ENCODE measurements at places on chromosomes 1 and 21.
A peak's percentile ranks its signal among the peaks of the same experiment; 100 is the strongest.

DNA sequence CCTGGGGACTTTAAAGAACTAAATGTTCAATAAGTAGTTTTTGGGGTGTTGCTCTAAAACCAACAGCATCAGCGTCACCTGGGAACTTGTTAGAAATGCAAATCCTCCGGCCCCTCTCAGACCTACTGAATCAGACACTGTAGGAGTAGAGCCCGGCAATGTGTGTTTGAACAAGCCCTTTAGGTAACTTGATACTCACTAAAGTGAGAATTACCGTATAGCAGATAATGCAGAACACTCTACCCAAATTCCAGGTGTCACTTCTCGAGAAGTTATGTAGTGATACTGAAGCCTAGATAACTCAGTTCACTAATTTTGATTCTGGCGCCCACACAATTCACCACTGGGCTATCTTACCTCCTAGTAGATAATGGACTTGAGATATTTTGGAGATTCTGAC lies 3.7 kb upstream of the DPT start:
- DNase-seq: no peak

DNA sequence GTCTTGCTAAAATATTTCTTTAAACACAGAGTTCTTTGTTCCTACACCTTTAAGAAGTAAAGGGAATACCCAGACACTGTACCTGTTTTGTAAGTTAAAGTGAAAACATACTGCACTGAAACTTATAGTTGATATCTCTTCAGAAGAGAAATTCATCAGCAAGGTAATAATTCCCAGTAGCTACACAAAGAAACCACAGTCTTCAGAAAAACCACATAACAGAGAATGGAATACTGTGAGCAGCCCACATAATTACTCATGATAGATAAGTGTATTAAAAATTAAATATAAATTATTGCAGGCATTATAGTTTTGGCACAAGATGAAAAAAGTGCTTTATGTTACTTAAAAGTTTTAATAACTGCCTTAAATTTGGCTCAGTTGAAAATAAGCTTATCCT lies 276.6 kb downstream of the SETD4 start:
- no peak for DNase-seq

- DNase-seq: no peak
These were observed 11.4 kb downstream of the RNF220 start for GRCh38 chr1:44416408-44416807.

DNA sequence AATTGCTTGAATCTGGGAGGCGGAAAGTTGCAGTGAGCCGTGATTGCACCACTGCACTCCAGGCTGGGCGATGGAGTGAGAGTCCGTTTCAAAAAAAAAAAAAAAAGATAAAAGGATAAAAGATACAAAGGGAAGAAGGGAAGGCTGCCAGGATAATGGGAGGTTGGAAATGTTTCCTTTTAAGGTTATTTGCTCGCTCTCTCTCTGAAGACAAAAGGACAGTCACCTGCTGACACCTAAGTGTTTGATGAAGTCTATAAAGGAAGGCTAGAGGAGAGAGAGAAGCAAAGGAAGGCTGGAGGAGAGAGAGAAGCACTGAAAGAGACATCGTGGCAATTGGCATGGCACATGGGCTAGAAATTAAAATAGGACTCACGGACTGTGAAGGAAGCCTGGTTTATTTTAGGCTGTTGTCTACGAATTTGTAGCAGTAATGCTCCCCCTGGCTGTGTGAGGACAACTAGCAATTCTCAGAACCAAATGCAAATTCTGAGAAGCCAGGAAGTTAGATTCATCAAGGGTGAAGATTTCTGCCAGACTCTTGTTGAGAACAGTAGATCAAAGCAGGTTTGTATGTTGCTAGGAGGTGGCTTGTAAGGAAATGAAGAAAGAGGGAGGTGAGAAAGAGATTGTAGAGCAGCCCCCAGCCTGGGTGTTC lies 154.2 kb downstream of the ZP4 start:
- no peak for DNase-seq

DNA sequence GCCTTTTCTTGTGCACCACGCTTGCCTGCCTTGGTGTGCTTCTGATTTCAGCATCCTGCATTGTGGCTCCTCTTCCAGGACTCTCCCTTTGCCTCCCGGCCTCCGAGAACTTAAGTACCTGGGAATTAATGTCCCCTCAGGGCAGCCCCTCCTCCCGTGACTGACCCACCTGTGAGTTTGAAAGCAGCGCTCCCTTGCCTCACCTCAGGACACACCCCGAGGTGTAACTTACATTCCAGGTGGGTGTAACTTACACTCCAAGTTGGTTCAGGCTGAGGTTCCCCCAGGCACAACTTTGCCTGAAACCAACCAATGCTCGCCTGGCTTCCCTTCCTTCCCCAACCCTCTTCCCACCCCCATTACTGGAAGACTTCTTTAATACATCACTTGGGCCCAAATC lies 161.4 kb downstream of the KAZN start:
- DNase-seq: no peak

GRCh38 chr1:145824499-145824842 lies 471 bp downstream of the POLR3C start:
- no peak for DNase-seq

DNA sequence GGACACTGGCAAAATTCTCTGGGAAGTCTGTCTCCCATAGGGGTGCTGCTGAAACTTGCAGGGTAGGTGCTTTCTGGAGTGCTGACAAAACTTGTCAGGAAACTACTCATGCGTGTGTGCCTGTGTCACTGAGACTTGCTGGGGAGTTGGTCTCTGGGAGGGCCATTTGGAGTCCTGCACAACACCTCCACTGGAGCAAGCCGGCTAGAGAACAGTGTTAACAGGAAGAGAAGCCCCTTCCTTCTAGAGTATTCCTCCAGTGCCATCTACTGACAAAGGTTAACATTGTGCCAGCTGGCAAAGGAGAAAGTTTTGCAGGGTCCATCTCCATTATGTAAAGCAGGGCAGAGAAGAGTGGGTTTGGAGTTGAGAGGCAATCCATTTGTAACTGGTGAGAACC lies 30.0 kb downstream of the ZMYM4 start:
- DNase-seq: peak; percentile 42

GRCh38 chr21:38027901-38028498 lies 111.7 kb upstream of the KCNJ6 start:
- no peak for DNase-seq

GRCh38 chr1:223557130-223557475 lies 108.4 kb downstream of the CAPN8 start:
- no peak for DNase-seq

- no peak for DNase-seq
These were observed 6.7 kb downstream of the ELF3 start for GRCh38 chr1:202016811-202017748.
